ENCODE measurements at places on chromosomes 3 and 15.

GRCh38 chr3:3801494-3801841 is 2.2 kb downstream of the LRRN1 start:
- ATAC-seq = no peak

- no peak for ATAC-seq
These were observed 550 bp downstream of the CLN6 start for GRCh38 chr15:68228971-68229385.

GRCh38 chr3:112078125-112079083 is 7.8 kb upstream of the C3orf52 start:
- no peak for ATAC-seq

DNA sequence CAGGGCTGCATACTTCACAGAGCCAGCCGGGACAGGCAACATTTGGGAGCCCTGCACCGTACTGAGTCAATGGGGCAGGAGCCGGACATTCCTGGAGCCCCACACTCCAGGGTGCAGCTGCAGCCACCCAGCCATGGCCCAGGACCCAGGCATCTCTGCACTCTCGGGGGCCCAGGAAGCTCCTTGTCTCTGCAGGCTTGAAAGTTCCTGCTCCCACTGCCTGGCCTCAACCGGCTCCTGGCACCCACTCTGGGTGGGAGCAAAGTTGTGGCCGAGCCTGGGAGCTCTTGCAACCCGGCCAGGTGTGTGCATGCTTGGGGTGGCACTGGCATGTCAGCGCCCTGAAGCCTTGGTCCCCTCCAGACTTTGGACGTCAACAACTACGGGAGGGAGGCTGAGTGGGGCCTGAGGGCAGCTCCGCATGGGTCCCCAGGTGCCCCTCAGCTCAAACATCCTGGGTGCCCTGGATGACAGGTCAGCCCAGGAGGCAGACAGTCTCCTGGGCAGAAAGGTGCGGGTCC is 833.5 kb upstream of the CADM2 start:
- ATAC-seq = no peak

DNA sequence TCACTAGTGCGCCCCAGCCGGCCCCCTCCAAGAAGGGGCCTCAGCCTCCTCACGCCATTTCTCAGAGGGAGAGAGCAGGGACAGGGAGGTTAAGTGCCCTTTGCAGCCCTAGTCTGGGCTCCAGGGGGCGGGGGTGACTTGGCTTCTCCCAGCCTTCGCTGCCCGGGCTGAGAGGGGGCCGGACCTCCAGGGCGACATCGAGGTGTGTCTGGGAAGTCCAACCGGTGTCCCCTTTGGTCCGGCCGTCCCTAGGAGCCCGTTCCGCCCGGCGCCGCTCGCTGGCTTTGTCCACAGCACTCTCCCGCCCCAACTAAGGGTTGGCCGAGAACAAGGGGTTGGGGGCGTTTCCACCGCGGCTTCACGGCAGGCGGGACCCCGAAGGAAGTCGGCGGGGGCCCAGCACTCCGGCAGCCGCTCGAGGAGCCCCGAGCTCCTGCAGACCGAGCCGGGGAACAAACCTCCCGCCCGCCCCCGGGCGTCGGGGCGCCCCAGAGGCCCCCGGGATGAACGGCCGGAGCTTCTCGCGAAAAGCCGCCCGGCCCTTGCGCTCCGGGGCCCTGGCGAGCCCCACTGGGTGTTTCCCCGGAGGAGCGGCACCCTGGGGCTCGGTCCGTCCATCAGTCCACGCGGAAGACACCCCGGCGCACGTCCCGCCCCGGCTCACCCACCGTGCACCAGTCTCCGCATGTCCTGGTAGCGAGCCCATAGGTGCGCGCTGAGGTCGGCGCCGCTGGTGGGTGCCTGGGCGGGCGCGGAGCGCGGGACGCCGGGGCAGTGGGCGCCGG is 627 bp downstream of the NT5DC2 start:
- ATAC-seq = peak; percentile 1

- ATAC-seq = peak; percentile 21
These were observed 8.5 kb upstream of the IREB2 start for GRCh38 chr15:78429477-78429876.

DNA sequence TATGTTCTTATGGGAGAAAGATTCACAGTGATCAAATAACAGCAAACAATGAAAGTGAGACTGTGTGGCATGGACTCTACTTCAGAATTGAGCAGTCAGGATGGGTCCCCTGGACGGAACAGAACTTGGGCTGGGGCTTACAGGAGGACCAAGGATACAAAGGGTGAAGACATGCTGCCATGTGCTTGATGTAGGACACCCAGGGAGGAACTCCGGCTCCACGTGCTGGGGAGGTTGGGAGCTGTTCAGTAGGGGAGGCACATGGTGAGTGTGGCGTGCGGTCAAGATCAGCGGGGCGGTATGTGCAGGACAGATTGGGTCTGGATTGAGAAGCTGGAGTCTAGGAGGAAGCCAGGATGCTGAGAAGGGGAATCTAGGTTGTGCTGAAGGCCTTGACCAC is 32.6 kb downstream of the PPCDC start:
- no peak for ATAC-seq

- no peak for ATAC-seq
These were observed 433.1 kb downstream of the EPHB1 start for GRCh38 chr3:135228201-135228600.

- no peak for ATAC-seq
These were observed 1109.3 kb downstream of the ROBO2 start for GRCh38 chr3:78148986-78149717.

DNA sequence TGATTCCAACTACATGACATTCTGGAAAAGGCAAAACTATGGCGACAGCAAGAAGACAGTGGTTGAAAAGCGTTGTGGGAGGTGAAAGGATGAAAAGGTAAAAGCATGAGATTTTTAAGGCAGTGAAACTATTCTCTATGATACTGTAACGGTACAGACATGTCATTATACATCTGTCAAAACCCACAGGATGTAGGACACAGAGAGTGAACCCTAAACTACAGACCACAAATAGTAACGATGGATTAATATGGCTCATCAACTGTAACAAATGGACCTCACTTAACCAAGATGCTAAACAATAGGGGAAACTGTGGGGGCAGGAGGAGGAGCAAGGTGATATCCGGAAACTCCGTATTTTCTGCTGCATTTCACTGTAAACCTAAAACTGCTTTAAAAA is 39.1 kb downstream of the MYO9A start:
- ATAC-seq = no peak

DNA sequence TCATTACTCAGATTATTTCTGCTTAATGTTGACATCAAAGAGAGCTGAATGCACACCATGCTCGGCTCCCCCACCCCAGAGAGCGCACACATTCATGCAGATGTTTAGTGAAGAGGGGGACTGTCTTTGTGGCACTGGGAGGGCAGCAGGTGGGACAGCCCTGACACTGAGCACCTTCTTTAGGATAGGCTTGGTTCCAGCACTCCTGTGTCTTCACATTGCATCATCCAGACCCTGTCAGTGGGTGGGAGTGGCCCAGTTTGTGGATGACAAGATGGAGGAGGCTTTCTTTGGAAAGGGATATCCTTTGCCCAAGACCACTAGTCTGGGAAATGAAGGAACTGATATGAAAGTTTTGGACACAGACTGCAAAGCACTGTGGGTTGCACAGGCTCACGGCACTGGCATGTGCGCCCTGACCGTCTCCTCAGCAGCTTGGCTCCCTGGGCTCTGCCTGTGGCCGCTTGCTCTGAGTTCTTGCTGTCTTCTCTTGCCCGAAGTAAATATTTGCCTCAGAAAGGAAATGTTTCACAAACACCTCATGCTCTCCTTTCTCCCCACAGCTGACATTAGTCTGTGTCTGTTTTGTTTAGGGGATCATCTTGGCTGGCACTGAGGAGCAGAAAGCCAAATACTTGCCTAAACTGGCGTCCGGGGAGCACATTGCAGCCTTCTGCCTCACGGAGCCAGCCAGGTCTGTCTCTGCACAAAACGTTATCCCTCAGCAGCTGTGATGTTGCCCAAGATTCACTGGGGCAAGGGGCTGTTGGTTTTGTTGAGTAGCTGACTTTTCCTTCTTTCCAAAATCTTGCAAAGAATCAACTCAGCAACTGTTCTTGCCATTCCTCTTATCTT is 16.6 kb downstream of the ACAD9 start:
- ATAC-seq = peak; percentile 89

DNA sequence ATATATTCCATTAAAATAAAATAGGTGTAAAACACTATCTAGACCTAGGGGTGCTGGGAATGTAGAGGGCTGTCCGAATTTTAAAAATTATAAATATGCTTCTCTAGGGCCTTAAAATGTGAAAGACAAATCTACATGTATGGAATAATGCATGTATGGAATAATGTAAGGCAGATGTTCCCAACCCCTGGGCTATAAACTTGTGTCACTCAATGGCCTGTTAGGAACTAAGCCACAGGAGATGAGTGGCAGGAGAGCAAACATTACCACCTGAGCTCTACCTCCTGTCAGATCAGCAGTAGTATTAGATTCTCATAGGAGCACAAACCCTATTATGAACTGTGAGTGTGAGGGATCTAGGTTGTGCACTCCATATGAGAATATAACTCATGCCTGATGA is 482.6 kb upstream of the TGFBR2 start:
- peak; percentile 68 for ATAC-seq
